ENCODE measurements at places on chromosomes 6 and 20. TPM values are rescaled to one million over a fixed set of nuclear protein-coding genes. Genes with fewer than 3 reads are reported as not detected.

Gene NANP
- 8.5 TPM for total RNA-seq

Gene ISM1
- total RNA-seq, result 2.8 TPM

Gene MUCL3
- total RNA-seq, result not detected

Gene FAM184A
- total RNA-seq, result 40.8 TPM

Gene BPI
- total RNA-seq, result 0.46 TPM

Gene ZNF292
- 111 TPM for total RNA-seq

Gene EYA4
- total RNA-seq, result 3.5 TPM

Gene EMILIN3
- 3.5 TPM for total RNA-seq

Gene CLPSL1
- total RNA-seq, result not detected

Gene CDH26
- 0.69 TPM for total RNA-seq

Gene POFUT1
- 16.6 TPM for total RNA-seq

Gene KIF25
- total RNA-seq, result not detected

Gene AAR2
- total RNA-seq, result 25.6 TPM

Gene CRIP3
- 6.7 TPM for total RNA-seq

Gene ADGRF5
- 9.9 TPM for total RNA-seq

All from diencephalon (tissue), 1 donor.